ENCODE measurements at places on chromosomes 4 and X. TPM values are rescaled to one million over a fixed set of nuclear protein-coding genes. Genes with fewer than 3 reads are reported as not detected.

DNA sequence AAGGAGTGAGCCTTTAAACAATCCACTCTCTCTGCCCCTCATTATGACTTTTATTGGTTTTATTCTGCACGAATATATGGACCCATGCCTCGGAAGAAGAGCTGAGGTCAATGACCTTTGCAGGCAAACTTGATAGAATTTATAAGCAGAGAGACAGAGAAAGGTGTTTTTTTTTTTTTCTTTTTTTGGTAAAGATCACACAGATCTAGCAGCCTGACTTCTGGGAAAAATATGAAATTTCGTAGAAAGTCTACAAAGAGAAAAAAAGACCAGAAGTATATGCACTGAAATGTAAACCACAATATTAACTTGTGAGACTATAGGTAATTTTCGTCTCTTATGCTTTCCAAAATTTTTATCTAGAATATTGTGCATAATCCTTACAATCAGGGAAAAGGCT is 61.6 kb downstream of the LEF1 start:
- no peak for DNase-seq

- peak; percentile 50 for DNase-seq
Measured at GRCh38 chr4:38948551-38948950, 80.9 kb downstream of the FAM114A1 start.

GRCh38 chrX:154378059-154378798 is 866 bp upstream of the EMD start:
- peak; percentile 62 for DNase-seq

DNA sequence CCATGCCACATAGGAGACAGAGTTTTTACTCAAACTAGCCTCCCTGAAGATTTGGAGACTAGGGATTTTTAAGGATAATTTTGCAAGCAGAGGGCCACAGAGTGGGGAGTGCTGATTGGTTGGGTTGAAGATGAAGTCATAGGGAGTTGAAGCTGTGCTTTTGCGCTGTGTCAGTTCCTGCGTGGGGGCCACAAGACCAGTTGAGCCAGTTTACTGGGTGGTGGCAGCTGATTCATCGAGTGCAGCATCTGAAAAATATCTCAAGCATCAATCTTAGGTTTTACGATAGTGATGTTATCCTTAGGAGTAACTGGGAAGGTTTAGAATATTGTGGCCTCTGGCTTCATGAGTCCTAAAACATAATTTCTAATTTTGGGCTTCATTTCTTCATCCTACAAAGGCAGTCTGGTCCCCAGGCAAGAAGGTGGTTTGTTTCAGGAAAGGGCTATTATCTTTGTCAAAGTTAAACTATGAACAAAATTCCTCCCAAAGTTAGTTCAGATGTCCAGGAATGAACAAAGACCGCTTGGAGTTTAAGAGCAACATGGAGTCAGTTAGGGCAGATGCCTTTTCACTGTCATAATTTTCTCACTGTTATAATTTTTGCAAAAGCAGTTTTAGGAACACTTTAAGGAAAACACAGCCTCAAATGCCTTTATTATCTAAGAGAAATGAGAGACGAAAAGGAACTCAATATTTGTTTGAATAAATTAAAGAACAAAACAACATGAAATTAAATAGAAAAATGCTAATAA is 960.8 kb upstream of the PRKX start:
- no peak for DNase-seq

GRCh38 chrX:125622899-125623298 is 303.2 kb downstream of the TEX13C start:
- no peak for DNase-seq

GRCh38 chr4:15557786-15558550 is 88.3 kb downstream of the CC2D2A start:
- peak; percentile 67 for DNase-seq

Gene UGT8
- 72.8 TPM for total RNA-seq

Gene SPOCK3
- 2.3 TPM for total RNA-seq

Gene XAGE1B
- total RNA-seq: not detected
